Kidney (tissue), 22 donors: ENCODE measurements at places on chromosomes 1 and 21. TPM values are rescaled to one million over a fixed set of nuclear protein-coding genes. Genes with fewer than 3 reads are reported as not detected.
A peak's percentile ranks its signal among the peaks of the same experiment; 100 is the strongest.

WLS gene
- 147 TPM for total RNA-seq

GSTM5 gene
- 4.2 TPM for total RNA-seq

- no peaks in the 10 kb centered on the region for H3K27me3 ChIP-seq
- DNase-seq = peak; percentile 63
- H3K36me3 ChIP-seq = no peaks in the 10 kb centered on the region
- H3K4me1 ChIP-seq = peaks cover 52% of the 10 kb centered on the region
- no peak overlapping the region for H3K4me3 ChIP-seq
Observed at GRCh38 chr1:204478172-204478899, 16.3 kb downstream of the PIK3C2B start.

DNA sequence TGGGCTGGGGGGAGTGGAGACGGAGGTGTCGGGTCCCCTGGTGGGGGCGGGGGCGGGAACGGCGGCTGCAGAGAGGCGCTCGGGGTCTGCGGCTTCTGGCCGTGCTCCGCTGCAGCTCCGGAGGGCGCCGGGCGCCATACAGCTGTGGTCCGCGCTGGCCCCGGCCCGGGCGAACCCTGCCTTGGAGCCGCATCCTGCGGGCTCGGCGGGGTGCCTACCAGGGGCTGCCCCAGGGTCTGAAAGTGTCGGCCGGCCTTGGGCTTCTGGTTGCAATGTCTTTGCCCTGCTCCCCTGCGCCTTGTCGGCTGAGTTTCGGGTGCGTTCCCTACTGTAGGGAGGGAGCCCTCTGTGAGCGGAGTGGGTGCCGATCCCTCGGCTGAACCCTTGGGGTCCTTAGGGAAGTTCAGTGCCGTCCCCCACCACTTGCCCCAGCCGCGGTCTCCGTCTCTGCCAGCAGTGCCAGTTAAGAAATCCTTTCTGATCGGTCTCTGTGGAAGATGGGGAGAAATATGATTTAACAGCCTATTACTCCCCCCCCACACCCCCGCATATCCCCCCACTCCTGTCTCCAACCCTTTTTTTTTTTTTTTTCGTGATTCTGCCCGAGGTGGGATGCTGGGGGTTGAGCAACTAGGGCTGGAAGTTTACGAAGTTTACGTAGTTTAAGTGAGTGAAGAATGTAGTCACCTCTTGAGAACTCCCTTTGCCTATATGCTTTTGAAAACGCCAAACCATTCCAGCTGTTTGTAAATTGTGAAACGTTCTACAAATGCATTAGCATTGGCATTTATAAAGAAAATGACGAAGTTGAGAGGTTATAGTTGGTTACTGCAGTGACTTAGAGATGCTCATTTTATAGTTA is 588 bp downstream of the NEXN start:
- peak overlapping the region; percentile 78 for H3K27ac ChIP-seq
- no peaks in the 10 kb centered on the region for H3K36me3 ChIP-seq
- H3K4me3 ChIP-seq = peak overlapping the region; percentile 86
- no peak for DNase-seq
- H3K27me3 ChIP-seq = no peaks in the 10 kb centered on the region

DNA sequence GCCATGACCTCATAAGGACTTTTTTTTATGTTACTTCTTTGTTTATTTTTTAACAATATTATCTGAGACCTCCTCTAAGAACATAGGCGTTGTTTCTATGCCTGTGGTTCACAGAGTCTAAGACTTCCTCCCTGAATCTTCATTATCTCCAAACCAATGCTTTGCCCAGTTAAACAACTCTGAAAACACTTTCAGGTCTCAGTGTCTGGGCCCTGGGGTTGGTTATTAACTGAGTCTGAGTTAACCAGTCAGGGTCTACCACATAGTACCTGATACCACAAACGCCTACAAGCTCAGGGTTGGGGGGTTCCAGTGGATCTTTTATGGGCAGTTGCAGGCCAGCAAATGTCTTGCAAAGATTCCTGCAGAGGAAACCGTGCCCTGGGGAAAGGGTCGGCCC is 138.2 kb downstream of the AJAP1 start:
- H3K4me3 ChIP-seq = no peak overlapping the region
- H3K4me1 ChIP-seq = no peaks in the 10 kb centered on the region
- no peaks in the 10 kb centered on the region for H3K27me3 ChIP-seq
- no peak overlapping the region for H3K27ac ChIP-seq
- no peaks in the 10 kb centered on the region for H3K36me3 ChIP-seq

OR14K1 gene
- not detected for total RNA-seq

- H3K4me3 ChIP-seq = no peak overlapping the region
- H3K27me3 ChIP-seq = no peaks in the 10 kb centered on the region
- no peak overlapping the region for H3K27ac ChIP-seq
- peaks cover 45% of the 10 kb centered on the region for H3K36me3 ChIP-seq
- no peak for DNase-seq
- no peaks in the 10 kb centered on the region for H3K4me1 ChIP-seq
Observed at GRCh38 chr1:64878090-64878489, 88.3 kb downstream of the JAK1 start.

SLFNL1 gene
- 0.50 TPM for total RNA-seq

- peak; percentile 31 for DNase-seq
- H3K4me3 ChIP-seq = no peak overlapping the region
- no peaks in the 10 kb centered on the region for H3K27me3 ChIP-seq
- H3K4me1 ChIP-seq = peaks cover 4% of the 10 kb centered on the region
- no peak overlapping the region for H3K27ac ChIP-seq
Observed at GRCh38 chr1:89910780-89911179, 84.1 kb upstream of the ZNF326 start.

MACO1 gene
- 19.3 TPM for total RNA-seq

SPRR4 gene
- total RNA-seq = not detected

GRCh38 chr1:62439652-62440371 is 3.0 kb downstream of the USP1 start:
- DNase-seq = no peak
- no peak overlapping the region for H3K4me3 ChIP-seq
- H3K36me3 ChIP-seq = peaks cover 8% of the 10 kb centered on the region
- H3K4me1 ChIP-seq = no peaks in the 10 kb centered on the region

GRCh38 chr1:30478283-30478682 is 245.1 kb downstream of the MATN1 start:
- H3K4me1 ChIP-seq = no peaks in the 10 kb centered on the region
- H3K27me3 ChIP-seq = no peaks in the 10 kb centered on the region

RHD gene
- total RNA-seq = not detected

GRCh38 chr21:38765056-38765455 is 40.7 kb upstream of the ETS2 start:
- no peak overlapping the region for H3K4me3 ChIP-seq
- H3K4me1 ChIP-seq = no peaks in the 10 kb centered on the region
- H3K36me3 ChIP-seq = no peaks in the 10 kb centered on the region
- no peak for DNase-seq
- H3K27me3 ChIP-seq = no peaks in the 10 kb centered on the region

ANKRD45 gene
- 7.7 TPM for total RNA-seq

DNA sequence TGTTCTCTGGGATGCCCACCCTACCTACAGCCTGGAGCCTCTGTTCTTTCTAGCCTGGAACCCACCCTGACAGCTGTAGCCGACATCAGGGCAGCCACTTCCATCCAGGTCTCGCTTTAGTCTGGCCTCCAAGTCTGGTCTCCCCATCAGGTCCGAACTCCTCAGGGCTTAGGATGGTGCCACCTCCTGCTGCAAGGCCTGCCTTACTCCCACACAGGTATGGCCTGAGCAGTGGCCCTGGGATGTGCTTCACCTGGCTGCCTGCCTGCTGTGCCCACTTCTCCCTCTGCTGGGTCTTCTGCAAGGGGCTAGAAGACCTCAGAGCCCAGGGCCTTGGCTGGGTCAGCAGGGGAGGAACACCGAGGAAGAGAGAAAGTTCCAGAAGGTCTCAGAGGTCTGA is 35.7 kb upstream of the MAGOH start:
- H3K4me3 ChIP-seq = no peak overlapping the region
- H3K36me3 ChIP-seq = no peaks in the 10 kb centered on the region

DNA sequence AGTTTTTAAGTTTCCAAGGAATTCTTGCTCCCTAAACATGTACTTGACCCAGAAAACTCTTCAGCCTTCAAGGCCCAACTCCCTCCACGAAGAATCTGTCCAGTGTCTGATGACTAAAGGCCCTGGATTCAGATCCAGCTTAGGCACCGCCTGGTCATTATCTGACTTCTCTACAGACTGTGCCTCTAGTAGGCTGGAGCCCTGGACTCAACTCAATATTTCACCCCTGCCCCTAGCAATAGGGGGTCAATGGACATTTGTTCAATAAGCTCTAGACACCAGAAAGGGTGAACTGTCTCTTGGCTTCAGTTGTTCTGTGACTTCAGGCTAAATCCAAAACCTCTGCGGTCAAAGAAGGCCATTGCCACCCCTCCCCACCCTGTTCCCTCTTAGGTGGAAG is 34.5 kb downstream of the NUAK2 start:
- H3K27ac ChIP-seq = no peak overlapping the region
- H3K27me3 ChIP-seq = no peaks in the 10 kb centered on the region
- no peaks in the 10 kb centered on the region for H3K36me3 ChIP-seq

DNA sequence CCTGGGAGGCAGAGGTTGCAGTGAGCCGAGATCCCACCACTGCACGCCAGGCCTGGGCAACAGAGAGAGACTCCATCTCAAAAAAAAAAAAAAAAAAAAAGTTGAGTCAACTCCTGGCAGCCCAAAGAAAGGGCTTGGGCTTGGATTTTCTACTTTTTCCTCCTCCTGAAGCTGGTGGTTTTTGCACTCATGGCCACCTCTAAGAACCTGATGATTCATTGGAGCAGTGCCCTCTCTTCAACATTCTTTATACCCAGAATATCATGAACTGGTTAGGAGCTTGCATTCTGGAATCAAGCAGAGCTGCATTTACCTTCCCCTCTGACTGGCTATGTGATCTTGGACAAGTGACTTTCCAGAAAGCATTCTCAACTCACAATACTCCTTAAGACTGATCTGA is 3.5 kb upstream of the ACTA1 start:
- DNase-seq = no peak

DNA sequence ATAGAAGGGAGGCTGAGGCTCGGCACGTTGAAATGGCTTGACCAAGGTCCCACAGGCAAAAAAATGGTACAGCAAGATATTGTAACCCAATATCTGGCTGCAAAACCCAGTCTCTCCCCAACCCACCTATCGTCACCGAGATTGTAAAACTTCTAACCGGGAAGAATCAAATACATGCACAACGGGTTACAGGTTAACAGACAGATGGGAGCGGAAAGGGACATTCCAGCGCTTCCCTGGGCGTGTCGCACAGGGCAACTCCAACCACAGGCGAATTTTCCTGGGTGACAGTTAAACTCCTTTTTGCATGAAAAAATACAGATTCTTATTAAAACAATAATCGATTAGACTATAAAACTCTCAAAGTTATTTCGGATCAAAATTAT is 31.8 kb upstream of the JUN start:
- no peaks in the 10 kb centered on the region for H3K36me3 ChIP-seq
- no peaks in the 10 kb centered on the region for H3K27me3 ChIP-seq
- no peak for DNase-seq
- H3K4me1 ChIP-seq = no peaks in the 10 kb centered on the region

DNA sequence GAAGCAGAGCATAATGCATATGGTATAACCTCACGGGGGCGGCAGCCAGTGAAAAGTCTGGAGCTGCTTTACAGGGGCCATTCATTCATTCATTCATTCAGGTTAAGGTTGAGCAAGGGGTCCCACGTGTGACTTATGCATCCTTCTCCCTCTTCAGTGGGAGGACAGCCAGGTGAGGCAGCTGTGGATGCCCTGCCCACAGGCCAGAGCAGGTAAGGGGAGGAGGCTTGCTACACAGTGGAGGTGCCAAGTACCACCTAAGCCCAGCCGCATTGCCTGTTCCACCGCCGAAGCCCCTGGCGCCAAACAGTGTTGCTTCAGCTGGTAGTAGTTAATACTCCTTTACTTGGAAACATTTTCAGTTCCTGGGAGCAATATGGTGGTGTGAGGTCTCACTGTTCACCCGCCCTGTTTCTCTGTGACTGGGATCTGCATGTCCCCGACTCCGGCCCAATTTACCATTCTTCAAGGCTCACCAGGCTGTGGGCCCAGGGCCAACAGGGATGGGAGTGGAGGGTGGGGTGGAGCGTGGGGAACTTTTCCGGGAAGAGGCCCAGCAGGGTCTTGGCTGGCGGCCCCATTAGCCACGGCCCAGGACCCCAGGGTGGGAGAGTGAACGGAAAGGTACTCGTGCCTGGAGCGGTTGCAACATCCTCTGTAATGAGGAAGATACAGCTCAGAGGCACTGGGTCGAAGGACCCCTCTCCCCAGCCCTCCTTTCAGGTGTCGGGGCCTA is 722 bp upstream of the PODN start:
- H3K4me3 ChIP-seq = no peak overlapping the region
- peak; percentile 22 for DNase-seq
- H3K27ac ChIP-seq = no peak overlapping the region
- H3K4me1 ChIP-seq = no peaks in the 10 kb centered on the region

- no peak overlapping the region for H3K4me3 ChIP-seq
- no peak for DNase-seq
- no peaks in the 10 kb centered on the region for H3K36me3 ChIP-seq
- no peaks in the 10 kb centered on the region for H3K27me3 ChIP-seq
Observed at GRCh38 chr1:104466068-104466467, 716.4 kb downstream of the AMY1C start.

KRTAP13-2 gene
- total RNA-seq = not detected

CD48 gene
- total RNA-seq = 20.5 TPM

OR10J1 gene
- not detected for total RNA-seq

DNA sequence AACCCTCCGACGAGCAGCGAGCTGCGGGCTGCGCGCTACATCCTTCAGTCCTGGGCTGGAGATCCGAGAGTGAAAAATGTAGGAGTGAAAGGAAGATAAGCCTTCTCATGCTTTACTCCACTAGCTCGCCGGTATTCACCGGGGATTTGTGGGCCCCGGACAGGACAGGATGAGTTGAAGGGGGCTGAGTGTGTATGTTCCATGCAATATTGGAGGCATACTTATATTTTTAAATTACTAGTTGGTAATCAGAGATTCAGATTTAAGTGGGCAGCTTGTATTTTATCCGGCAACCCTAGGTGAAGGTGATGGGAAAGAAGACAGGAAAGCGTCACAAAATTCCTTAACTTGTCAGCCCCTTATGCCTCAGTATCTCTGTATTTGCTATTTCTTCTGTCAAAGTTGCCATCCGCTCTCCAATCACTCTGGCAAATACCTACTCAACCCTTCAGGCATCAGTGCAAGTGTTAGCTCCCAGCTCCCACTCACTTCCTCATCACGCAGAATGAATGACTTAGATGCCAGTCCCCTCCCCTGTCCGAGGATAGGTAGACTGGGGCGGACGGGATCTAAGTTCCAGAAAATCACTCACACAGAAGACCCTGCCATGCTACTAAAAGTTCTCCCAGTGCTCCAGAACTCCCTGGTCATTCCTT is 503 bp upstream of the PIGM start:
- H3K27me3 ChIP-seq = no peaks in the 10 kb centered on the region
- peak overlapping the region; percentile 64 for H3K27ac ChIP-seq
- peak; percentile 37 for DNase-seq
- no peaks in the 10 kb centered on the region for H3K36me3 ChIP-seq
- H3K4me3 ChIP-seq = peak overlapping the region; percentile 92

ADORA1 gene
- total RNA-seq = 4.9 TPM

- no peak overlapping the region for H3K27ac ChIP-seq
- no peaks in the 10 kb centered on the region for H3K27me3 ChIP-seq
- no peaks in the 10 kb centered on the region for H3K4me1 ChIP-seq
- H3K4me3 ChIP-seq = no peak overlapping the region
Observed at GRCh38 chr1:213829780-213830179, 158.0 kb upstream of the PROX1 start.

GRCh38 chr1:10635992-10636391 is 160.5 kb downstream of the CASZ1 start:
- no peaks in the 10 kb centered on the region for H3K27me3 ChIP-seq
- no peak overlapping the region for H3K27ac ChIP-seq
- no peaks in the 10 kb centered on the region for H3K4me1 ChIP-seq
- no peaks in the 10 kb centered on the region for H3K36me3 ChIP-seq
